ENCODE measurements at places on chromosomes 7 and 10. TPM values are rescaled to one million over a fixed set of nuclear protein-coding genes. Genes with fewer than 3 reads are reported as not detected.

Gene TAS2R3
- total RNA-seq: not detected

Gene TMEM254
- 20.6 TPM for total RNA-seq

Gene CBLL1
- 43.8 TPM for total RNA-seq

Gene TAS2R41
- not detected for total RNA-seq

Gene CYP2C19
- total RNA-seq: not detected

Gene ASIC3
- 0.20 TPM for total RNA-seq

Gene ITIH5
- total RNA-seq: 0.64 TPM

Gene PTF1A
- total RNA-seq: not detected

Gene WDFY4
- not detected for total RNA-seq

Gene SAMD9L
- total RNA-seq: 105 TPM

Gene HOXA4
- 4.9 TPM for total RNA-seq

Gene PDE1C
- 43.5 TPM for total RNA-seq

Gene CFAP70
- total RNA-seq: not detected

Gene SOSTDC1
- total RNA-seq: not detected

Gene ERVW-1
- total RNA-seq: 0.02 TPM

Gene OPN1SW
- total RNA-seq: not detected

Gene MCM10
- 9.4 TPM for total RNA-seq

Gene CYP2C9
- not detected for total RNA-seq

Gene NAT16
- not detected for total RNA-seq

Gene GOLGA7B
- total RNA-seq: not detected

Gene MMP21
- 0.05 TPM for total RNA-seq

Gene ICA1
- not detected for total RNA-seq

Gene LEP
- not detected for total RNA-seq

Gene TWIST1
- 24.0 TPM for total RNA-seq

Gene MIOS
- 31.6 TPM for total RNA-seq

Gene CYP17A1
- not detected for total RNA-seq

Gene PGAM2
- total RNA-seq: 1.2 TPM

All from M059J (cell line).